SHP77 (cell line): ENCODE measurements at places on chromosomes 3 and 15.

GRCh38 chr3:123653221-123653682, 68.4 kb upstream of the HACD2 start:
- DNase-seq: no peak

GRCh38 chr15:47013446-47013845, 703.9 kb upstream of the SEMA6D start:
- no peak for DNase-seq

GRCh38 chr3:9951962-9952805, at the start of gene PRRT3:
Gene PRRT3, minus strand, starts transcription at chr3:9952408. Its CDS starts 2,293 bp downstream, at chr3:9950115.
- DNase-seq: peak; percentile 40

DNA sequence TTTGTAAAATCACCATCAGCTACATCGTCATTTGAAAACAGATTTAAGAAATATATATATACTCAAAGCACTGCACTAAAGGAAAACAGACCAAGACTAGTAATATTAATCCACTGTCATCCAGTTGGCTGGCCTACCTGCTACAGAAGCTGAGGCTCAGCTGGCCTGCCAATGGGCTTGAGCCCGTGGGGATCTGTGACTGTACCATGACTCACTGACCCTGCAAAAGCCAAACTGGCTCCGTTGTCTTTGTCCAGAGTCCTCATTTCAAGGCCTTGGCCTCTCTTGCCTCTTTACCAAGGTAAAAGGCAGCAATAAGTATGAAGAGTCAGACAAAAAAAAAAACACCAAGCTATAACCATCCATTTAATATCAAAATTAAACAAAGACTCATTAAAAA, 463.5 kb upstream of the RASGRP1 start:
- no peak for DNase-seq

DNA sequence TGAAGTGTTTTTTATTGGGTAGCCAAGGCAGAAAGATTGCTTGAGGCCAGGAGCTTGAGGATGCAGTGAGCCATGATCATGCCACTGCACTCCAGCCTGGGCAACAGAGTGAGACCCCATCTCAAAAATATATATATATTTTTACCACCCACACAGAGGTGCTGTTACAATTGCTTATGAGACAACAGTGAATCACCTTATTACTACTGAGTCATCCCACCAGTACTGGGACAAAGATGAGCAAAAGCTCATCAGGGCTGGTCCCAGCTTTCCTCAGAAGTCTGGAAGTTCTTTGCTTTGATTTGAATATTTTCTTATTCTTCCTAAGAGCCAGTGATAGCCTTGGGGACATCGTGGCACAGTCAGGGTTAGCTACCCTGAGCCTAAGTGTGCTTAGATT, 207.7 kb downstream of the SOX2 start:
- DNase-seq: no peak

DNA sequence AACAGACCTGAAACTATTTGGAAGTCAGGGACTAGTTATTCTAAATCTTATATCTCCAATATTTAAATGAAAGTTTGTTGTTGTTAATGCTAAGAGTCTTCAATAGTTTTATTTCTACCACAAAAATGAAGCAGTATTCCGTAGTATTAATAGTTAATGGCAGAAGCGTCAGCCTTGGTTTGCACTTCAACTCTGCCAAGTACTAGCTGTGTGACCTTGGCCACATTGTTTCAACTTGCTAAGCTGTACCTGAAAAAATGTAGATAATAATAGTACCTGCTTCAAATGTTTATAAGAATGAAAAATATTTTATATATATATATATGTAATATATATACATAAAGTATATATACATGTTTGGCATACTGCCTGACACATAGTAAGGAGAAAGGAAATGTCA, 354.6 kb upstream of the SATB1 start:
- no peak for DNase-seq

GRCh38 chr3:33768578-33769330, 29.7 kb upstream of the PDCD6IP start:
- DNase-seq: no peak

- DNase-seq: no peak
Observed at GRCh38 chr3:177787279-177788041, 590.2 kb upstream of the TBL1XR1 start.

DNA sequence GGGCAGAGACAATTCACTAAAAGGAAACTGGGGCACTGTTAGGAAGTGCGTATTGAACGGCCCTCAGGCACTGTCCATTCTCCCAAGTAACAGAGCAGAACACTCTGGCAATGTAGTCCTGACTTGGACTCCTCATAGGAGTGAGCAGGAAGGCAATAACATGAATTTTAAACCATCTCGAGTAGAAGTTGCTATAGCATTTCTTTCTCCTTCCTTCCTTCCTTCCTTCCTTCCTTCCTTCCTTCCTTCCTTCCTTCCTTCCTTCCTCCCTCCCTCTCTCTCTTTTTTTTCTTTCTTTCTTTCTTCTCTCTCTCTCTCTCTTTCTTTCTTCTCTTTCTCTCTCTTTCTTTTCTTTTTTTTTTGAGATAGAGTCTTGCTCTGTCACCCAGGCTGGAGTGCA, 46.4 kb upstream of the TRA2B start:
- no peak for DNase-seq

- DNase-seq: no peak
Observed at GRCh38 chr3:10353160-10353559, 32.2 kb upstream of the SEC13 start.

DNA sequence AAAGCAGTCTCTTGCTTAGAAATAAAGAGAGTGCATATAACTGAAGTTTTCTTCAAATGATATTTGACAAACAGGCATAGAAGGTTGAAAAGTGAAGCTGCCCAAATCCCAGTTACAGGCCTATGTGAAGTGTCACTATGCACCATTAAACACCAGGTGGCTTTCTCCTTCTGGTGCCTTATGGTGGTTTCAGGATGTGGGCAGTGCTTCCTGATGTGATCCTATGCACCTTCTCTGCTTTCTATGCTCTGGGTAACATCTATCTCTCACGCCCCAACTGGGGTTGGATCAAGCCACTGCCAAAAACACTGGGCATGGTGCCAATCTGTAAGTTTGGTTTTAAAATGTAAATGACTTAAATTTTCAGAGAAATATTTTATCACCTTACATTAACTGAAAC, 744.7 kb downstream of the TUSC7 start:
- no peak for DNase-seq

DNA sequence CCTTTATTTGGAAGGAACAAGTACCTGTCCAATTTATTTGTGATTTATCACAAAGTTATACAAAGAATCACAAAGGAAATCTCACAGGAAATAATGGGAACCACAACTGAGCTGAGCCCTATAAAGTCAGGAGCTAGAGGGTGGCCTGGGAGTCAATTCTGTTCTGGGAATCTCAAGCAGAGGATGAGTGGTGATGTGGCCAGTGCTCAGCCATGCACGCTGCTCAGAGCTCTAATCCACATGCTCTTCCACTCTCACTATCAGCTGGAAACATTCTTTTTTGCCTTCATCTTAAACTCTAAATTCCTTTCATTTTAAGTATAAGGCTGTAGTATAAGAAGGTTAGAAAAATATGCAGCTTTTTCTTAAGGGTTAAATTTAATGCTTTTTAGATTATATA, 36.6 kb downstream of the UACA start:
- no peak for DNase-seq

GRCh38 chr3:113594066-113594465, 61.7 kb downstream of the SIDT1 start:
- peak; percentile 19 for DNase-seq

- no peak for DNase-seq
Observed at GRCh38 chr3:67468511-67468910, 185.9 kb downstream of the SUCLG2 start.

- DNase-seq: no peak
Observed at GRCh38 chr3:80234706-80235105, 466.9 kb upstream of the ROBO1 start.

DNA sequence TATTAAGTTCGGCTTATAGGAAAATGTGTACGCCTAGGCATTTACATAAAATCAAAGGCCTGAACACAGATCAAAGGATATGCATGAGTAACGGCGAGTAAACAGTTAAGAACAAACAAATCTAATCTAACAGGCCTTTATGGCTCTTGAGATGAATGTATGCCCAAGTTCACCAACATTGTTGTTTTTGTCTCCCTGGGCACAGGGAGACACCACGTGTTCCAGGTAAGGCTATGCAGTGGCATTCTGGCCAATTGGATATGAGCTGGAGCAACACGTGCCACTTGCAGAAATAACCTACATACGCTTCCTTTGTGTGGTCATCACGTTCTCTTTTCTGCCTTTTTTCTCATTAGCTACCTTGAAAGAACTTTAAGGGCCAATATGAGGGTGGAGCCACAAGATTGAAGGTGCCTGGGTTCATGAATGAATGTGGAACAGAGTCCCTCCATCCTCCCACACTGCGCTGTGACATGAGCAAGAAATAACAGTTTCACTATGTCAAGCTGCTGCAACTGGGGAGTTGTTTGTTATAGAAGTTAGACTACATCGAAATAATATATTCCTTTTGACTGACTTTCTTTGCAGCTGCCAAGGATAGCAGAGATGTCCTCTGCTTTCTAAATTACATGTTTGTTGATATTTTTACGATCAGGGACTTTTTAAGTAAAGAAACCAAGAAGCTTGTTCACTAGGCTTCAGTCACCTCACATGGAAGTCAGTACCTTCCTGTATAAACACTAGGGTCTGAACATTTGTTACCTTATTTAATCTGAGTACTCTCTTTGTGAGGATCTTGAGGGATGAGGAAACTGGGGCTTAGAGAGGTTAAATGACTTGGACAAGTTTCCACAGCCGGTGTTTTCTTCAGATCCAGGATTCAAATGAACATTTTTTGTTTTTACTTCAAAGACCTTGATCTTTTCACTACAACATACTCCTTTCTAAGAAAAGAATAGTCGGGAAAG, 427.5 kb upstream of the TBL1XR1 start:
- no peak for DNase-seq

GRCh38 chr3:184765047-184765729, 46.8 kb upstream of the VPS8 start:
- DNase-seq: no peak

DNA sequence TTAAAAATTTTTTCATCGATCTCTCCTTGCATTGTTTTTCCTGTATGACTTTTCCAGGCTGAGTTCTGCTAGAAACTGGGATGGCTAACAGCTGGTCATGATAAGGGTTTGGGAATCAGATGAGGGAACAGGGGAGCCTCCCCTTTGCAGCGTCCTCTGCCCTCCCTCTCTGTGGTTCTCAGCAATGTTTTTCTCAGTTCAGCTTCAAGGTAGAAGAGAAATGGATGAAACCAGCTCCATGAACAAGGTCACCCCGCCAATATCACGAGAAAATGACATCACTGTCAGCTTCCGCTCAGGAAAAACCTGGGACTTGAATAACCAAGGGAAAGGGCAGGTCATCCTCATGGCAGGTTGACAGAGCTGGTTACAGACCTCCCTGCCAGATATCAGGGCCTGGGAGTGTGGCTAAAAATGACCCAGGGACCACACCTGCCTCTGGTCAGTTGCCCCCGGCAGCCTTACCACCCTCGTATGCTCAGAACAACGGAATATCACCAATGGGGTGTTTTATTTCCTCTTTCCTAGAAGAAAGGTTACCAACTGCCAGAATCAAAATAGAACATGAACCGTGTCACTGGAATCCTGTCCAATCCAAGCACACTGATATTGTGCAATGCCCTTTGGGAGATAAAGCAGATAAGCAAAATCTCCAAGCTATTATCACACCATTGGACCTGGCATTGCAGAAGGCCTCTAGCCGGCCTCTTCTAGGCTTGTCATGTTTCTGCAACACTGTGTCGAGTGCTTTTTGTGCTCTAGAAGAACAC, 26.1 kb downstream of the LSM3 start:
- DNase-seq: no peak

DNA sequence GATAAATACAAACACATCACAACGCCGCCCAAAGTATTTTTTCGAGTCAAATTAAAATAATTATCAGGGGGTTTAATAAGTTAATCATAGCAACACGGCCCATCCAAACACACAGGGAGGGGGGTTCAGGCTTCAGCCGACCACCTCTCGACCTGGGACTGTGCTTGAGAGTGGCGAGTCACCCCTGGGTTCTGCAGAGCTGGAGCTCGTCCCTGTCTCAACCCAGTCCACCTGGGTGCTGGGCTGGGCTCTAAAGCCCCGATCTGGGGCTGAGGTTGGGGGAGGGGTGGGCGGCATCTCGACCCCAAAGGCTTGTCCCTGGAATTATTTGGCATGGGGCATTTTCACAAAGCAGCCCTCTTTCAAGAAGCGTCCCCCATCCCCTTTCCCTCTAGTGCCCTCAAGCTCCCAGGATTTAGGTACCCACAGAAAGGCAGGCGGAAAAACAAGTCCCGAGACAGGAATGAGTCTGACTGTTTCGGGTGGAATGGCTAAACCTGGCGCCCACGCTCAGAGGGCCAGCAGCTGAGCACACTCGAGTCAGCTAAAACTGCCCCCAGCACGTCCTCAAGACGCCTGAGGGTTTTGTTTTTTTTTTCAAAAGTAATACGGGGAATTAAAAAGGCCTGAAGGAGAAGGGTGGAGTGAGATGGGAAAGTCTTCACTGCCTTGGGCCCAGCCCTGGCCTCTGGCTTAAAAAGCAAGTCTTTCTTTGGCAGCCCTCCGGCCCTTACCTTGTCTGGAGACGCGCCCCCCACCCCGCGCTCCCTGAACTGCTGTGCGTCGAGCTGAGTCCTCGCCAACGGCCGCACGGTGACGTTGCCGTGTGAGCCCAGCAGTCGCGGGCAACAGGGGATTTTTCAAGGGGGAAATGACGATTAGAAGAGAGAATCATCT, 32.5 kb downstream of the NR2F2 start:
- DNase-seq: no peak

DNA sequence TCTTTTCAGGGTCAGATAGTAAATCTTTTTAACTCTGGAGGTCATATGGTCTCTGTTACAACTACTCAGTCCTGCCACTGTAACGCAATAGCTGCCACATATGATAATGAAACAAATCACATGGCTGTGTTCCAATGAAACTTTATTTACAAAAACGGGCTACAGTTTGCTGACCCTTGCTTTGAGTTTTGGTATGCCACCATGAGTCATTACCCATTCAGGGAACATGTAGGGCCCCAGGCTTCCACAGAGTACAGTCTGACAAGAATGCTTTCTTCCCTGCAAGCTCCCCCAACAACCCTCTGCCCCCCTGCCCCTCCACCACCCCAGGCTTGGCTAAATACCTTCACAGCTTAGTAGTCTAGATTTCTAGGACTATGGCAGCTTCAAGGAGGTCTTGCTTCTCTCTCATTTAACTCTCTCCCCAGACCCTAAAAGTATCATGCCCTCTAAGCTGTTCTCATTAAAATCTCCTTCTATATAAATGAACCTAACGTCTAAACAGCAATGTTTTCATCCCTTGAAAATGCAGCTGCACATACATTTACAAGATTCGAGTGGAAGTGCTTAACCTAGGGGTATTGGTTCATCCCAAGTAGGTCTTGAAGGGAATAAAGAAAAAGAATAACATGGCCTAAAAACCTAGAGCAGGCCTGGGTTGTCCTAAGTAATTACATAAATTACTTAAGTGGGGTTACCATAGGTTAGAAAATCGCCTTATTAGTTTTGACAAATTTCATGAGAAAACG, 117.8 kb upstream of the PRICKLE2 start:
- DNase-seq: no peak

GRCh38 chr15:101795455-101795854, 7.9 kb upstream of the OR4F6 start:
- DNase-seq: no peak

- no peak for DNase-seq
Observed at GRCh38 chr3:77506384-77506783, 466.5 kb downstream of the ROBO2 start.
